ENCODE measurements at places on chromosomes 12 and 14.

DNA sequence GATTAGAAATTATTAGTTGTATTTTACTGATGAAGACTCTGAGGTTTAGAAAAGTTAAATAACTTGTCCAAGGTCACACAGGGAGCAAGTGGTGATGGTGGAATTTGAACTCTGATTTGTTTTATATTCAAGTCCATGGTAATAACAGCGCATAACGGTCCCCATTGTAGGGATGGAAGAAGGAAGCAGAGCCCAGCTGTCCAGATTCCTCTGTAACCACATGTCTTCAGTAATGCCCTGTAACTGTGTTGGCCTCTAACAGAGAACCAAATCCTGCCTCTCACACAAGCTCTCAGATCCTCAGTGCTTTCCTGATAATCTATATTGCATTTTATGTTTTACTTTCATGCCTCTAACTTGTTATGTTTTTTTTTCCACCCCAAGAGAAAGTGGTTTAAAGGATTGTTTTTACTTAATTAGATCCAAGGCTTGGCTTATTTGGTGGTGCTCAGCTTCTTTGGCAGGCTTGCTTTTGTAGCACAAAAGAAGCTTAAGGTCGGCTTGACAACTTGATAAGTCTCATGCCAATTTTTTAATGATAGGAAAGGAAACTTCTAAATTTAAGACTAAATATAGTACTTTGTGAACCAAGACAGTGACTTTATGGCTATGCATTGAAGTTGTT, 105.1 kb upstream of the SEL1L start:
- DNase-seq: no peak

DNA sequence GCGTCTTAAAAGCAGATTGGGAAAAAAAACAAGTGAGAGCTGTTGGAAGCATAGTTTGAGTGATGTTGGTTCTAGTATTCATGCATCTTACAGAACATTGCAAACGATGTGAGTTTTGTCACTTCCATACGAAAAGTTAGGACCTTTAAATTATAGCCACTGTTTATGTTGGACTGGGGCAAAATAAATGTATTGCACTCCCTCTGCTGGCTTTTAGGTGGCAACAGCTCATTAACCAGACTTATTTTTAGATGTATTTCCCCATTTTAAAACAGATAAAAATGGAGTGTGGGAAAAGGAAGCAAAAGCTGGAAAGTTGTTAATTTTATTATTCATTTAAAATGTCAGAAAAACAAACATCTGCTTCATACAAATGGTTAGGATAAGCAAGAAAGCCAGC, 111.9 kb downstream of the LGR5 start:
- peak; percentile 4 for DNase-seq

- DNase-seq: no peak
Observed at GRCh38 chr12:104521731-104522130, 65.0 kb downstream of the CHST11 start.

DNA sequence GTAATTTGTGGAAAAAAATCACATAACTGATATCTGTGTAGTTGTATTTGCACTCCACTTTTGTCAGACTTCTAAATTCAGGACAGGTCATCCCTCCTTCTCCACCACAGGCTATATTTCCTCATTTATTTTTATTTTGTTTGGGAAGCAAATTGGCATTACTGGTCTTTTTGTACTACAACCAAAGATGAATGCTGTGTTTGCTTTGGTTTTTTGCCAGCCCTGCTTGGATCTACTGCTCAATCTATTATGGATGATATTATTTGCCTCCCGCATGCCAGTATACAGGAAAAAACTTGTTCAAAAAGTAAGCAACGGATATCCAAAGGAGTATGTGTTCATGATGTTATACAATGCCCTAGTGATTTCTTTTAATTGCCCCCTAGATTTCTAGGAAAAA, 948.8 kb downstream of the TRHDE start:
- DNase-seq: no peak

DNA sequence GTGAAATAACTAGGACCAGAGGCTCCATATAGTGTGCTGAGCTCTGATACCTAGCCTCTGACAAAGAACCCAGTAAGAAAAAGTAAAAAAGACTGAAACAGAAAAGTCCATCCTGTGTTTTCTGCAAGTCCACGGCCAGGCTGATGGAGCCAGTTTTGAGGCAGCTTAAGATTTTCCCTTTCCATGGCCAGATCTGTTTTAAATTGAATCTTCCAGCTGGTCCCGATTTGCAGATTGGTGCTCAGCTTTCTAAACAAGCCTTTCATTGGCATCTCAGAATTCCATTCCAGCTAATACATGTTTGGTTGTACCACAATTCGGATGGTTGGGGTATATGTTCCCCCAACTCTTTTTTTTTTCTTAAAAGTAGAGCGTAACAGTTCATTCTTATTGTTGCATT, 152.0 kb downstream of the DACT1 start:
- DNase-seq: no peak

GRCh38 chr12:39764944-39765560, 145.4 kb upstream of the ABCD2 start:
- DNase-seq: peak; percentile 42

DNA sequence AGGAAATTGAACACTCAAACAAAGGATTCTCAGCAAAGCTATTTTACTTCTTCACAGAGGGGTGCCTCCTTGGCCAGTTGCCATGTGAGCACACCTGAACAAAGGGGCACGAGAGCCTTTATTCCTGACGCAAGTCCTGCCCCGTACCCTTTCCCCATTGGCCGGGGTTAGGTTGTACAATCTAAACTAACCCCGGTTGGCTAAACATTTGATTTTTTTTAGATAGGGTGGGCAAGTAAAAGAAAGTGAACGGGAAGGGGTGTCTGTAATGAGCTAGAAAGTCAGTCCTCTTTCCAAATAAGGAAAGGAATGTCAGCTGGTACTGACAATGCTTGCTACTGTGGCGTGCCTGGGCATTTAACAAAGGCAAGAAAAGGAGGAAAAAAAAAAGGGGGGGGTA, 135.5 kb upstream of the CDKN3 start:
- no peak for DNase-seq

GRCh38 chr12:88600272-88600671, 20.0 kb upstream of the KITLG start:
- peak; percentile 43 for DNase-seq

GRCh38 chr14:73616831-73617230, 4.5 kb downstream of the ACOT6 start:
- DNase-seq: no peak

DNA sequence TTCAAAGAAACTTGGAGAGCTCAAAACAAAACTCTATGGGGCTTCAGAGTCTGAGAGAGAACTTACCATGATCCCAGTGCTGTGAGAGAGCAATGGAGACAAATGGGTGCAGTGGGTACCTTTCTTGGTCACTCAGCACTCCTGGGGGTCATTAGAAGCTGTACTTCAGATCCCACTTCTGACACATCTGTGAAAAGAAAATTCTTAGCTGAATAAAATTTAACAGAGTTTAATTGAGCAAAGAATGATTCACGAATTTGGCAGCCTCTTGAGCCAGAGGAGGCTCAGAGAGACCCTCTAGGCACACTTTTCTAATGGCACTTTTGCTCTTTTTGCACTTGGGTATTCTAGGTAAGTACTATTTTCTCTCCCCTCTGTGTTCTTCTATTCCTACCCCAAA, 96.8 kb upstream of the SYT10 start:
- DNase-seq: no peak

- DNase-seq: no peak
Observed at GRCh38 chr12:76765598-76765997, 1.7 kb downstream of the ZDHHC17 start.

GRCh38 chr12:14956024-14956891, 5.1 kb downstream of the ARHGDIB start:
- no peak for DNase-seq

GRCh38 chr14:50985124-50985858, 41.0 kb upstream of the PYGL start:
- DNase-seq: no peak

- DNase-seq: no peak
Observed at GRCh38 chr14:50364792-50365191, 31.9 kb downstream of the CDKL1 start.

GRCh38 chr12:42958291-42958674, 368.7 kb upstream of the PRICKLE1 start:
- no peak for DNase-seq

- DNase-seq: no peak
Observed at GRCh38 chr12:45915405-45915804, 75.0 kb downstream of the SCAF11 start.

DNA sequence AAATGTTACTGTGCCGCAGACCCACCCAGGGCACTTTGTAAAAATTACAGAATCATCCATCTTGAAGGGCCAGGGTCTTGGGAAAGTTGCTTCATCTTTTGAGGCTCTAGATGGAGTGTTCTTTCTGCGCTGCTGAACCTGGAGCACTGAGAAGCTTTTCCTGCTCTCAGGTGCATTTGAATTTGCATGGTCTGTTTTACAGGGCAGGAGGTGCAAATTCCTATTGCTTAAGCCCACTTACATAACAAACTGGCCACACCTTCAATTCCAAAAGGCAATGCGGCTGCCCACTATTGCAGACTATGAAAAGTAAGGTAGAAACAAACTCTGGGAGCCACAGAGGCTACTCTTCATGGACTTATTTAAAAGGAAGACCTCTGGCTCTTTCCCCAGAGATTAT, 254.8 kb downstream of the CACNA1C start:
- DNase-seq: no peak

- no peak for DNase-seq
Observed at GRCh38 chr14:21103411-21103709, 2.5 kb downstream of the TMEM253 start.

DNA sequence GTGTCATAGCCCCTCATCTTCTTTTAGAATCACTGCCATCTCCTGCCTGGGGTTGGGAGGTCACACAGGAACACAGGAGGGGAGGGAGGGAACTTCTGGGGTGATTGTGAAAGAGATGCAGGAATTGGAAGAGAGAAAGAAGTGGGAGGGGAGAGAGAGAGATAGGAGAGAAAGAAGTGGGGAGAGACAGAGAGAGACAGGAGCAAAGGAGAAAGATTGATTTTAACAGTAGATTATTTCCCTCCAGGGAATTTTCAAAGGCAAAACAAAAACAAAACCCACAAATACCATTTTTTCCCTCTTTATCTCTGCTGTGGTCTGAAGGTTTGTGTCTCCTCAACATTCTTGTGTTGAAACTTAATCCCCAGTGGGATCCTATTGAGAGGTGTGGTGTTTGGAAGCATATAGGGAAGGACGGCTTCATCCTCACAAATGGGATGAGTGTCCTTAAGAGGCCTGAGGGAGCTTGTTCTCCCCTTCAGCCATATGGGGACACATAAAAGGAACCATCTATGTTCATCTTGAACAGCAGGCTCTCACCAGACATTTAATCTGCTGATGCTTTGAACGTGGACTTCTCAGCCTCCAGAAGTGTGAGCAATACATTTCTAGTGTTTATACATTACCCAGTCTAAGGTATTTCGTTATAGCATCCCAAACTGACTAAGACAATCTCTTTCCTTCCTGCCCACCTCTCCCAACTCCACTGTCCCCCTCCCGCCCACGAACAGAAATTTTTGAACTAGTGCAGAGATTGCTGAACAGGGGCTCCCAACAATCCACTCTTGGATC, 134.9 kb upstream of the MAX start:
- DNase-seq: no peak

DNA sequence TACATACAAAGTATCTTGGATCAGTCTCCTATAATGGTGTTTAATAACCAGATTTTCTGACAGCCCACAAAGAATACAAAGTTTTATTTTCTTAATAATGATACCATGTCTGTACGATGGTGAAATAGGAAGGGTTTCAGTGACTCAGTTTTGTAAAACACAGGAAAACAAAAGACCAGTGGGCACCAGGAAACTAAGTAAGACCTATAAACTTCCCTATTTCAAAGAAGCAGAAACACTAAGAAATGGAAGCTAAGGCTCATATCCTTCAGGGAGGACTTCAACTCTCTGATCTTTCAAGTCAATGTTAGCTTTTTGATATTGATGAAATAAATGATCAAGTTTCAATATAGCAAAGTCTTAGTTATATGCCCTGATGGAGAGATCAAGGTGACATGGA, 196.0 kb downstream of the DUSP6 start:
- no peak for DNase-seq

- no peak for DNase-seq
Observed at GRCh38 chr14:68518761-68519670, 273.9 kb downstream of the ZFP36L1 start.

DNA sequence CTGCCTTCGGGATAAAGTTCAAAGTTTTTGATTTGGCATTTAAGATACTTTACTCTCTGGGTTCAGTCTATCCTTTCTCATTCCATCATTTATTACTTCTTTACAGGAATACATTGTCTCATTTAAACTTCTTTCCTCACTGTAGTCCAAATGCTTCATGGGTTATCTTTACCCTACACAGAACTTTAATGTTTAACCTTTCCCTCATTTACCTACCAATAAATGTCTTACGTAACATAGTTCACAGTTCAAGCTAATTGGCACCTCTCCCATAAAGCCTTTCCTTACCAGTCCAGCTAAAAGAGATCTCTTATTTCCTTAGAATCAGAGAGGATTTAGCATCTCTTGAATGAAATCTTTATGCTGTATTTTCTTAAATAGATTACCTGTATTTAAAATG, 476.3 kb upstream of the SEL1L start:
- no peak for DNase-seq

DNA sequence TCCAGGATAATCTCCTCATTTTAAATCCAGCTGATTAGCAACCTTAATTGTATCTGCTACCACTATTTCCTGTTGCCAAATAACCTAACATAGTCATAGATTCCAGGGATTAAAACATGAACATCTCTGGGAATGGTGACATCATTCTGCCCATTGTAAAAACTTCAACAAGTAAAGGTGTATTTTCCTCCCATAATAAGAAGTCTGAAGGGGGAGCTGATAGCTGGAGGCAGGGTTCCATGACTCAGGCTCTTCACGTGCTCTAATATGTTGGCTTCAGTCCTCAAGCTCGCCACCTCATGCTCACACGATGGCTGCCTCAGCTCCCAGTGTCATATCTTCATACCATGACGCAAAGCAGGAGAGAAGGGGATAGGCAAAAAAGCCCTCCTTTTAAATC, 172.0 kb upstream of the VASH1 start:
- no peak for DNase-seq

DNA sequence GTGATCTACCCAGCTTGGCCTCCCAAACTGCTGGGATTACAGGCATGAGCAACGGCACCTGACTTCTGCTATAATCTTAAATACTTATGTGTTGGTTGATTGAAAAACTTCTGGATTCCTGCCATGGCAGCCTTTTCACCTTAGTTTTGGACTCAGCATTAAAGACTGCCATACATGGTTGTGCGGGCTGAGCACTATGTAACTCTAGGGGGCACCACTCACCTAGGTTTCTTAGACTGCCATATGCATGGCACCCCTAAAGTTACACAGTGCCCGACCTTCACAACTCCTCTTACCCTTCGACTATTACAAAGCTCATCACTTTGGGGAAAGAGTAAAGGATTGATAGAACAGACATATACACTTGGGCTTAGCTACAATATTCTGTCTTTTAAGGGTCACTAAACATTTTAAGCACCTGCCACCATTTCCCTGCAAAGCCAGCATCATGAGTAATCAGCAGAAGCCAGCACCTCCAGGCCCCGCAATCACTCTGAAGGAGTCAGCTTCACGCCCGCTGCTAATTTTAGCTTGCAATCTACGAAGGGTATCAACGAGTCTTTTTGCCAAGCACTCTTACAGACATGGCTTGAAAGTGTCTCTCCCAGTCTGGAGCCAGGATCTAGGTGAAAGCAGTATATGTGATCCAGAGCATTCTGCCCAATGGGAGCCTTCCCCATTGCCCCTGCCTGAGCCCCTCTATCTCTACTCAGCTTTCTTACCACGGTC, 59.8 kb downstream of the SUDS3 start:
- no peak for DNase-seq
